ENCODE measurements at places on chromosomes 6 and 20. TPM values are rescaled to one million over a fixed set of nuclear protein-coding genes. Genes with fewer than 3 reads are reported as not detected.

The SNPH gene
- 9.7 TPM for total RNA-seq

The POU5F1 gene
- total RNA-seq = not detected

The ISM1 gene
- total RNA-seq = 0.99 TPM

The PACRG gene
- 10.6 TPM for total RNA-seq

The ERGIC3 gene
- 217 TPM for total RNA-seq

The SGK2 gene
- total RNA-seq = 3.0 TPM

The HDGFL1 gene
- not detected for total RNA-seq

The LTB gene
- total RNA-seq = 1.4 TPM

Data from camera-type eye (tissue), 1 donor.